ENCODE measurements at places on chromosomes 7 and 10.

- no peak for DNase-seq
These were observed 100.6 kb downstream of the ARHGAP22 start for GRCh38 chr10:48504141-48504885.

GRCh38 chr10:63452524-63452923, 13.3 kb downstream of the JMJD1C start:
- DNase-seq: no peak

- DNase-seq: no peak
These were observed 175.2 kb upstream of the PPP2R2D start for GRCh38 chr10:131725581-131726069.

DNA sequence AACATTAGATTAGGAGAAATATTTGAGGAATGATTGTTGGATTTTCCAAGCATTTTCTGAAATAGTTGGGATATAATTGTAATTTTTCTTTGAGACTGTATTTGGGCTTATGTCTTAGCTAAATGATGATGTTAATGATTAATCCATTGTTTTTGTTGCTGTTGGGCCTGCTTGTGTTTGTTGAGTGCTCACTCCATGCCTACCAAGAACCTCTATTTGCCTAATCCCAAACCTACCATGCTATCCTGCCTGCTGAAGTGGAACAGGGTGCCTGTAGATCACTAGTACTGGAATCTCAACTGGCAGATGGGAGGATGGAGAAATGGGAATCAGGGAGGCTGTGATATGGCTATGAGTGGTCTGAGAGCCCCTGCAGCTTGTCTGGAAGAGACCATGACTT, 565.5 kb downstream of the SORCS3 start:
- DNase-seq: no peak

GRCh38 chr7:94272821-94273583, 121.7 kb upstream of the COL1A2 start:
- no peak for DNase-seq

DNA sequence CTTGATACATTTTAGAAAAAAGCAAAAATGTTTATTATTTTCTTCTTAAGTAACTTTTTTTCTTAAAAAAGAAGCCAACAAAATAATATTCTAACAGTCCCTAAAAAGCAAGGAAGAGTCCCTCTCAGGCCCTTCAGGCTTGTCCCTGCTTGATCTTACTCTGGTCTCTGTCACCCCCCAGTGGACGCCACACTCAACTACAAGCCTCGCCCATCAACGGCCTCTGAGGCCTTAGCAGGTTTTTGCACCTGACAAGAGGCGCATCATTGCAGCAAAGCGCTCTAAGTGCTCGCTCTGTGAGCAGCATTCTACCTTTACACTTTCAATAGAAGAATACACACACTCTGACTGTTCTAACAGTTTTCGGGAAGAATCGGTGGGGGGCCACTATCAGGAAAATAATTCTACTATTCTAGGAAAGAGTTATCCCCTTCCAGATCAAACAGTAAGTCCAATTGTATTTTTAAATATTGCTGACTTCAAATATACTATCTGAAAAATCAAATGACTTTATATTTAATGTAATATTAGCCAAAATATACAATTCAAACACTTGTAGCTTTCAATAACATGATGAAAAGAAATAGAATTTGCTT, 139.2 kb downstream of the USP6NL start:
- DNase-seq: peak; percentile 48

GRCh38 chr10:104648421-104648820, 7.3 kb downstream of the SORCS3 start:
- DNase-seq: no peak

GRCh38 chr10:88411772-88412349, 171.3 kb downstream of the RNLS start:
- no peak for DNase-seq

DNA sequence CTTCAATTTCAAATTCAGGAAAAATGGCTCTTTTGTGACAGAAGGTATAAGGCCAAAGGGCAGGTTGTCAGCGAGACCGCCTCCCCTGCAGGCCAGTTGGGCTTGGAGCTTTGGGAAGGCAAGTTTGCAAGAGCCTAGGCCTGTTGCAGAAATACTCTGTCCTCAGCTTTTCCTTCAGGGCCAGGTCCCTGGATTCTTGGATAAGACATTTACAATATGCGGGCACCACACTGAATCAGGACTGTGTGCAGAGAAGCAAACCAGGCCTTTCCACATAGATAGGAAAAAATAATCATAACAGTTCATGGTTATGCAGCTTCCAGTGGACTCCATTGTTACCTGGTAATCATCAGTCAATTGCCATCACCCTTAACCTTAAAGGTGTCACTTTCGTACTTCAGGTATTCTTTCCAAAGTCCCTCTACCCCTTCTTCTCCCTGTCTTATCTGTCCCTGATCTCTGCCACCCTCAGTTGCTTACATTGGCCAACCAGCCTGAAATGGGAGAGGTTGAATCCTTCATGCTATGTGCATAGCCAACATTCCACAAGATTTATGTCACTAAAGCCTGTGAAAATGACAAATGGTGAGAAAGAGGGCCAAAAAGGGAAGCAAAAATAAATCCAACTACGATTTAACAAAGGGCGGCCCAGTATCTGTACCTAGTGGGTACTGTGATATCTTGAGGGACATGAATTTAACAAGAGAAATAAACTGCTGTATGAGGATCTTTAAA, 304.5 kb upstream of the NFE2L3 start:
- no peak for DNase-seq

GRCh38 chr7:22782616-22783232, 39.9 kb downstream of the TOMM7 start:
- peak; percentile 16 for DNase-seq

GRCh38 chr7:116449441-116449840, 50.1 kb upstream of the CAV2 start:
- DNase-seq: no peak

- no peak for DNase-seq
These were observed 71.1 kb downstream of the ADAM22 start for GRCh38 chr7:88005191-88005590.

DNA sequence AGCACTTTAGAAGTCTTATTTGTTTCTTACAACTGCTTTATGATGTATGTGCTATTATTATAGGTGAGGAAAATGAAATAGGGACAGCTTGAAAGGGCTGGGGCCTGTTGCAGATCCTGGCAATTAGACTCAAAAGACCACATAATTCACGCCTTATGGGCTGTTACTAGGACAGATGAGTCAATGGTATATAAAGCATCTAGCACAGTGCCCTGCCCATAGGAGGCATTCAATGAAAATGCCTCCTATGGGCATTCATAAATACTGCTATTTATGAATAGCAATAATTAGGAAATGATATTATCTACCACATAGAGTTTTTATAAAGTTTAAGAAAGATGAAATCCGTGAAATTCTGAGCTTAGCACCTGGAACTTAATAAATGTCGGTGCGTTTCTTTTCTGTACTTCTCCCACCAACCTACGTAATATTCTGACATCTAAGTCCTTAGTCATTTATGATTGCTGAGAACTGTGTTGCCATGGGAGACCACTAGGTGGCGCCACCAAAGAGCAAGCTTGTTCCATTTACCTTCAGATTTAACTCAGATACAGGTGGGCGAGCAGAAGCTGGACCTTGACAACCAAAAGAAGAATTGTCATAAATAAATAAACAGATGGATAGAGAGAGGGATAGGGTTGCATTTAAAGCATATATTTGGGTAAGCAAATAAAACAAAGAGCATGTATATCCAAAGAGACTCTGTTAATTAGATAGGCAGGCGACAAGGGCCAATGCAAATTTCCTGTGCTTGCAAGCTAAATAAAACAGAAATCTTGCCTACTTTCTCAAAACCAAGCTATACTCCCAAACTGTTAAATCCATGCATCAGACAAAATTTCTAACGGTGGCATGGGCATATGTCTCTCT, 699.9 kb downstream of the INHBA start:
- no peak for DNase-seq

GRCh38 chr10:24249829-24250415, 41.0 kb downstream of the KIAA1217 start:
- DNase-seq: no peak

DNA sequence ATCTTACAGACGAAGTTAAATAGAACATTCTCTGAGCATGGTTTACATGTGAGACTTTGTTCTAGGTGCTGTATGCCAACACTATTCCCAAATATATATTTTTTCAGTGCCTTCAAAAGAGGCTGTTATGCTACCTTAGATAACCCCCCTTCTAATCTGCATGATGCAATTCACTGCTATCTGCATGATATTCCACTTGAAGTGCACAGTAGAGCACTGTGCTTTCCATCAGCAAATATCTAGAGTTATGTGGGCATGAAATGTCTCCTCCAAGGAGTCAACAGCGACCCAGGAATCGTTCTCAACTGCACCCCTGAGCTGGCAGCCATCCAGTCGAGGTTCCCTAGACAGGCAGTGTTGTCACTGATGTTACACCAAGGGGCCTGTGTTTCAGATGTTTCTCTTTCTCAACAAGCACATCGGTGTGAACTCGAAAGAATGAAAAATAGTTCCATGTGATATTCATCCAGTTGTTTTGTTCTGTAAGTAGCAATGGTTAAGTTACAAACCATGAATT, 88.3 kb downstream of the PDE1C start:
- DNase-seq: no peak

- DNase-seq: no peak
These were observed 277.0 kb downstream of the GFRA1 start for GRCh38 chr10:115996031-115996430.

DNA sequence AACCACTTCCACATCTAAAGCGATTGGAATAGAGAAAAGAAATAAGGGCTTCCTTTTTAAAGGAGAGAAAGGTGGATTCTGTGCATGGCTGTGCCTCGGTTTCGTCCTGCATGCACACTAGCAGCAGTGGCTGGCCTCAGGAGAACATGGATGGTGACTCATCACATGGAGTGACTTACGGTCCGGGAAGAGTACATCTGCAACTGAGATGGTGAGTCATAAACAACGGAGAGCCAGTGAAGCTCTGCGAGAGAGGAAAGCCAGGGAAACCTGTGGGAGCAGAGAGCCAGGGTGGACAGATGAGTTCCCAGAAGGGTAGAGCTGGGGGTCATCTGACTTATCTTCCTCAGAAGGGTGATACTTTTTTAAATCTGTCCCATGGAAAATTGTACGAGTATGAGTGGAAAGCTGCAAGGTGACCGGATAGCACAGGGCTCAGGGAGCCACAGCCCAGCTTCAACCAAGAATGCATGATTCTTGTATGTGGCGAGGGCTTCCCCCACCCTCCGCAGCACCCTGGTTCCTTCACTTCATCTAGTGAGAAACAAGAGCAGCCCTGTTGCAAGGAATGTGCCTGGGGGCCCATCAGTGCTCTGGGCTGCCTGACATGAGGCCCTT, 259.1 kb downstream of the KLF6 start:
- no peak for DNase-seq

GRCh38 chr10:87841186-87841585, 22.1 kb downstream of the KLLN start:
- no peak for DNase-seq
